Activated T-helper 1 cell treated with anti-CD3 and anti-CD28 coated beads, Interleukin-2, amount 50 U/mL, for 16 hours (primary cell): ENCODE measurements at places on chromosomes 5 and 9.
A peak's percentile ranks its signal among the peaks of the same experiment; 100 is the strongest.

- DNase-seq, result no peak
Measured at GRCh38 chr5:18113721-18114120, 479.5 kb downstream of the TAF11L14 start.

- no peak for DNase-seq
Measured at GRCh38 chr9:69627281-69627680, 44.9 kb downstream of the APBA1 start.

DNA sequence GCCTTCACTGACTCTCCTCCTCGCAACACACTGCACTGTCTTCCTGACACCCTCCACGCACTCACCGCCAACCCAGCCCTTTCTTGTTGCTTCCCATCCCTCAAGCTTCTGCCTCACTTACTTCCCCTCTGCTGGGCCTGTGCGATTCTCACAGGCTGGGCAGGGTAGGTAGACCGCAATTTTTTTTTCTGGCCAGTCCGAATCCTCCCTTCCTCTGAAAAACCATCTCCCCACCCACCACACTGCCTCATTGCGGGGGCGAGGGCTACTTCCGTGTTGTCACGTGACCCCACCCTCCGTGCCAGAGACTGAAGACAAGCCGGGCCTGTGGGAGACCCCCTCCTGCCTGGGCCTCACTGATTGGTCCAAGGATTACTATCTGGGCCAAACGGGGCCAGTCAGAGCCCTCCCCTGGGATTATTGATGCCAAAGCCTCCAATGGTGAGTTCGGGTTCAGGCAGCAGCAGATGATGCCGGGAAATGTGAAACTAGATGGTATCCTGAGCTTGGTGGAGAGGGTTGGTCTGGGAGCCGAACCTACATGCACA, 73.1 kb downstream of the STK10 start:
- peak; percentile 59 for DNase-seq

DNA sequence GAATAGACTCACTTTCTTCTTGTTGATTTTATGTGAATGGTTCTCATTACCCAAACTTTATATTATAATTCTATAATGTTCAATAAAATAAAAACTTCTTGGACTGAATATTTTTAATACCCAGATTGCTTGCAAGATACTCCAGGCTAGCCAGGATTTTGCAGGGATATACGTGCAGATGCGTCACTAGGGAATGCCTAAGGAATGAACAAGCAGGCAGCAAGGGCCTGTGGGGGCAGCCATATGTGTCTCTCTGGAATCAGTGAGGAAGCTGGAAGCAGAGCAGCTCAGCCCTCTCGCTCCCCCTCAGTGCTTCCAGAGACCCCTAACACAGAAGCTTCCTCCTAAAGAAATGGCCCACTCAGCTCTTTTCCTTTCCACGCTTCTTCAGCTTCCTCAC, 457.4 kb downstream of the CCDC171 start:
- DNase-seq, result no peak

GRCh38 chr5:1101961-1102713, 9.7 kb downstream of the SLC12A7 start:
- DNase-seq, result no peak

- DNase-seq, result no peak
Measured at GRCh38 chr5:155773680-155774079, 553.3 kb upstream of the SGCD start.

- DNase-seq, result no peak
Measured at GRCh38 chr5:138809391-138809790, 56.2 kb downstream of the CTNNA1 start.

GRCh38 chr5:180720486-180720885, 19.4 kb downstream of the OR2Y1 start:
- no peak for DNase-seq

GRCh38 chr9:68721666-68722330, 16.8 kb downstream of the PIP5K1B start:
- no peak for DNase-seq

DNA sequence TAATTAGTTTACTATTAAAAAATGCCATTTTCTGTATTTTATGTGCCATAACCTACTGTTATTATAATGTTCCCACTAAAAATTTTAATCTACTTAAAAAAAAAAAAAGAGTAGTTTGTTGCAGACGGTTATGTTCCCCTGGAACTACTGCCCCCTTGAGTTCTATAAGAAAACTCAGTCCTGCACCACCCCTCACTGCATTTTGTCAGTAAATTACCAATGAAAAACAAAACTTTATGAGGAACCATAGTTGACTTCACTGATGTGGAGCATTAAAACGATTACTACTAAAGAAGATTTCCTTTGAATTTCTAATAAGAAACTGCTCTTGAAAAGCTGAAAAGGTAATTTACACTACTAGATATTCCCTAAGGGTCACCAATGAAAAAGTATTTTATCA, 288.7 kb downstream of the FBXL17 start:
- no peak for DNase-seq

GRCh38 chr5:132485641-132486317, 4.8 kb downstream of the IRF1 start:
- DNase-seq, result no peak

GRCh38 chr9:87431837-87432236, 65.8 kb upstream of the DAPK1 start:
- DNase-seq, result no peak

DNA sequence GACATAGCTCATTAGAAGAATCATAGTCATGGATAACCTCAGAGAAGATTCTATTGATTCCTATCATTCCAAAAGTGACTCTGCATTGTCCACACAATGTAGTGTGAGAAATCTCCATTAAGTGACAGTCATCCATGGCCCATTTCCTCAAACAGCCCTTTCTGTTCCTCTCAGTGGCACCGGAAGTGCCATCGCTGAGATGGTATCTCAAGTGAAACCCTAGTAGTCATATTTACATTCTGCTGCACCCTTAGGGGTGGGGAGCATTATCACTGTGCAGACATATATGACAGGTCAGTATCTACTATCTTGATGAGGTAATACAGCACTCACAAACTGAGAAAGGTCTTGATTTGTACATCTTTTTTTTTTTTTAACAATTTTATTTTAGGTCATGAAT, 55.4 kb upstream of the MIER3 start:
- DNase-seq, result no peak

GRCh38 chr9:89922099-89922498, 317.3 kb downstream of the GADD45G start:
- no peak for DNase-seq

DNA sequence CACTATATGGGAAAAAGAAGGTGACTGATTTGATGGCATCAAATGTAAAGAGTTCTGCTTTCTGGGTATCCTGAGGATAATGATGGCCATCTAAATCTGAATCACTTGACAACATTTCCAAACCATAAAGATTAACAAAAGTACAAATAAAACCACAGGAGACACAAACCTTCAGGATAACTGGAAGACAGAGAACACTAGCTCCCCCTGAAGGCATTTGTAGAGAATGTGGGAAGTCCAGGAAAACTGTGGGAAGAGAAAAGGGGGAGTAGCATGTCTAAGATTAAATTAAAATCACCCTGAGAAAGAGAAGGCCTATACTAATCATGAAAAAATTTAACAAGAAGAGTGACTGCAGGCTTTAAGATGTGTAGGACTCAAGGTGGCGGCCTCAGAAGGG, 116.2 kb downstream of the PRELID2 start:
- DNase-seq, result no peak

GRCh38 chr9:116350213-116350612, 196.6 kb downstream of the PAPPA start:
- no peak for DNase-seq

DNA sequence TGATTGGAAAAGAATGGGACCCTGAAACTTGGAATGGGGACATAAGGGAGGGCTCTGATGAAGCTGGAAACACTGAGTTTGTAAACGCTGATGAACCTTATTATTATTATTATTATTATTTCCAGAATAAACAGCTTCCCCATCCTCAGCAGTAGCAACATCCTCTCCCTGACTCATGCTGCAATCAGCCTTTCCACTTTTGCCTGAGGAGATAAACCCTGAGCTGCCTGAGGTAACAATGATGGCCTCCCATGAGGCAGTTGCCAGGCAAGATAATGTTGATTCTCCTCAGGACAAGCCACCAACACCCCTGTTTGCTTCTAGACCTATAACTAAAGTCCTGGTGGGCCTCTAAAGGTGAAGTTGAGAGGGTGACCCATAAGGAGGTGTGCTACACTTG, 139.2 kb upstream of the ATP10B start:
- no peak for DNase-seq

DNA sequence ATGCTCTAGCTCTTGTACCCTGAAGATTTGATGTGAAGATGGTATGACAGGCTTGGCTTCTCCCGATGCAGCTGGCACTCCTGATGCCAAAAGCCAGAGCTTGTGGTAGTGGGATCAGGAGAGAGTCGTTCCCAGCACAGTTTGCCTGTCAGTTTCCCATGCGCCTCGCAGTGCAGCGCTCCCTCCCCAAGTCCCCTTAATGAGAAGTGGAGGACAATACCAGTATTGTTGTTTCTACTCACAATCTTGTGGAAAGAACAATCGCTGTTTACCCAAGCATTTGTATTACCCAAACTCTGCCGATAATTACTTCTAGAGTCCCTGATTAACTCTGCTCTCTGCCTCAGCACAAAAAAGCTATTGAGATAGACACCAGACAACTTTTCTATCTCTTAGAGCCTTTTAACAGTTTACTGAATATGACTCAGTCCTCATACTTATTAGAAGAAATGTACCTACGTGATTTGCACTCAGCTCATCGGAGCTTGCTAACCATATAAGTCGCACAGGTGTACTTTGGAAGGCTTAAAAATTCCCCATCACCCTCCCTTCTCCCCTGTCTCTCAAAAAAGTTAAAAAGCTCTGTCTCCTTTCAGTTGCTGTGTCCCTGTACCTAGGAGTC, 283.2 kb upstream of the TMEM161B start:
- no peak for DNase-seq

DNA sequence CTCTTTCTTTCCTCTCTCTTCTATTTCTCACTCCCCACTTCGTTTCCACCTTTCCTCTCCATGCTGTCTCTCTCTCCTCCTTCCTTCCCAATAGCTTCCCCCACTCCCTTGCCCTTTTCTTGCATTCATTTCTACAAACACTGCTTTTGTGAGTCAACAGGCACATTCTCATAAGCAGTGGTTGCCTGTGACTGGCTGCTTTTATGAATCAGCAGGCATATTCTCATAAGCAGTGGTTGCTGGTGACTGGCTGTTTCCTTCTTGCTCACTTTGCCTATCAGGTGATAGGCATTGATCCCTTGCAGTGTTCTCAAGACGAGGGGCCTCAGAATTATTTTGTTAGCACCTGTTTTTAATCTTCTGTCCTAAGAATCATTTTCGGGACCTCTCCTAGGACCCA, 116.1 kb upstream of the ACTBL2 start:
- no peak for DNase-seq

GRCh38 chr5:54385994-54386393, 69.5 kb upstream of the HSPB3 start:
- no peak for DNase-seq

GRCh38 chr9:12162181-12162815, 530.9 kb upstream of the TYRP1 start:
- DNase-seq, result no peak
